Chondrocyte (in vitro differentiated cells): ENCODE measurements at places on chromosomes 11 and 22.
A peak's percentile ranks its signal among the peaks of the same experiment; 100 is the strongest.

DNA sequence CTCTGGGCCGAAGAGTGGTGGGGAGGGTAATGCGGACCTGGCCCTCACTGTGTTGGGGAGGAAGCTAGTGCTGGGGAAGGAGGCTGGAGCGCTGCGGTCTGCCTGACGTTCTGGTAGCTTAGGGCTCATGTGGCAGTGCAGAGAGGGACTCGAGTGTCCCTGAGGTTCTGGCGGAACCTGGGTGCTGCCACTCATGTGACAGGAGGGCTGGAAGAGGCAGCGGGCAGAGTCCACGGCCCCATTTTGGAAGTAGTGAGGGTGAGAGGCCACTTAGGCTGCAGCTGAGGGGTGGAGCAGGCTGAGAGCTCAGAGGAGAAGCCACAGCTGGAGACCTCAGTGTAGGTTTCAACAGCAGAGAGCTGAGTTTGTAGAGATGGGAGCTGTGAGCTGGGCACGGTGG, 16.2 kb upstream of the TRMU start:
- peaks cover 2% of the 10 kb centered on the region for H3K36me3 ChIP-seq
- no peak overlapping the region for H3K27ac ChIP-seq
- H3K4me3 ChIP-seq, result no peak overlapping the region
- no peaks in the 10 kb centered on the region for H3K27me3 ChIP-seq
- peak; percentile 54 for DNase-seq

GRCh38 chr11:72245263-72245816, 1.4 kb upstream of the PHOX2A start:
- no peak overlapping the region for H3K27ac ChIP-seq
- H3K4me3 ChIP-seq, result no peak overlapping the region
- DNase-seq, result no peak
- peaks cover 11% of the 10 kb centered on the region for H3K36me3 ChIP-seq
- H3K4me1 ChIP-seq, result peaks cover 11% of the 10 kb centered on the region
- H3K27me3 ChIP-seq, result peaks cover 28% of the 10 kb centered on the region

- no peaks in the 10 kb centered on the region for H3K4me1 ChIP-seq
- no peaks in the 10 kb centered on the region for H3K36me3 ChIP-seq
- no peak overlapping the region for H3K4me3 ChIP-seq
- H3K27ac ChIP-seq, result no peak overlapping the region
These were observed 43.0 kb upstream of the WT1 start for GRCh38 chr11:32478277-32478731.

GRCh38 chr22:42317691-42318547, 47.5 kb upstream of the TCF20 start:
- no peak overlapping the region for H3K27ac ChIP-seq
- DNase-seq, result no peak
- H3K4me1 ChIP-seq, result peaks cover 31% of the 10 kb centered on the region
- H3K27me3 ChIP-seq, result no peaks in the 10 kb centered on the region
- peaks cover 2% of the 10 kb centered on the region for H3K36me3 ChIP-seq
- no peak overlapping the region for H3K4me3 ChIP-seq

DNA sequence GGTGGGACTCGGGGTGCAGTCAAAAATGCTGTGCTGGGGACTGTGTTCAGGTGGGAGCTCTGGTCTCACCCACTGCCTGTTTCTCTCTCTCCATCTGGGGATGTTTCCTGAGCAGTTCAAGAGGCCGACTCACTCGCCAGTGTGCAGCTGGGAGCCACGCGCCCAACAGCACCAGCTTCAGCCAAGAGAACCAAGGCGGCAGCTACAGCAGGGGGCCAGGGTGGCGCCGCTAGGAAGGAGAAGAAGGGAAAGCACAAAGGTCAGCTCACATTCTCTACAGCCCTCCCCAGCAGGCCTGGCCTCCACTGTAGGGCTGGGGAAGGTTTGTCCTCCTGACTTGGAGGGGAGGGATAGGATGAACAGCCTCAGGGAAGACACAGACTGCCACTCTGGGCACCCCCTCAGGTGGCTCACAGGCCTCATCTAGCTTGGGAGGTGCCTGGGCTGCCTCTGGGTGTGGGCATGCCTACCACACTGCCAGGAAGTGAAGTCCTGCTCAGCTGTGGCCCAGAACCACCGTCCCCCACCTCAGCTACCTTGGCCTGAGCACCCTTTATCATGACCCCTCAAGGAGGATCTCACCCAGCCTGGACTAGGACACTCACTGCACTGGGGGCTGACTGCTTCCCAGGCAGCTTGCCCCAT, 13.0 kb downstream of the TUB start:
- H3K27me3 ChIP-seq, result no peaks in the 10 kb centered on the region
- no peak overlapping the region for H3K27ac ChIP-seq
- DNase-seq, result no peak

DNA sequence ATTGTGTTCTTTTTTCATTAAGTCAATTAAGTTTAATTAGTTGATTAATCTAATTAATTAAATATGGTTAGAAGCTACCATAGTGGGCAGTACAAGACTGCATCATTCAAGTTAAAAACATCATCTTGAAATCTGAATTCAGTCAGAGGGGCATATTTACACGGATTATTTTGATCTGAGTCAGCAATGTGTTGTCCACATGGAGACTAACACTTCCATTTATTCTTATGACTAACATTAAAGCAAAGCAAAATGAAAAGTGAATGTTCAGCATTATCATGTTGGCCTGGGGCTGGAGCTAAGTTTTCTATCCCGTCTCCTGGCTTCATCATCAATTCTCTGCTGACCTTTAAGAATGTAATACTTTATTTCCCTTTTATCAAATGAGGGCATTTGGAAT, 17.3 kb downstream of the FLI1 start:
- peaks cover 1% of the 10 kb centered on the region for H3K36me3 ChIP-seq
- H3K4me3 ChIP-seq, result no peak overlapping the region
- peak overlapping the region; percentile 38 for H3K27ac ChIP-seq

- H3K4me3 ChIP-seq, result no peak overlapping the region
- H3K36me3 ChIP-seq, result no peaks in the 10 kb centered on the region
- no peak for DNase-seq
- peaks cover 7% of the 10 kb centered on the region for H3K27me3 ChIP-seq
- no peak overlapping the region for H3K27ac ChIP-seq
- peaks cover 2% of the 10 kb centered on the region for H3K4me1 ChIP-seq
These were observed 7.4 kb downstream of the SLN start for GRCh38 chr11:107704451-107704850.

- peak; percentile 57 for DNase-seq
- no peak overlapping the region for H3K4me3 ChIP-seq
- H3K4me1 ChIP-seq, result peaks cover 36% of the 10 kb centered on the region
- peak overlapping the region; percentile 85 for H3K27ac ChIP-seq
- peaks cover 4% of the 10 kb centered on the region for H3K27me3 ChIP-seq
- peaks cover 7% of the 10 kb centered on the region for H3K36me3 ChIP-seq
These were observed 68.6 kb downstream of the CDKN1C start for GRCh38 chr11:2816941-2817421.

DNA sequence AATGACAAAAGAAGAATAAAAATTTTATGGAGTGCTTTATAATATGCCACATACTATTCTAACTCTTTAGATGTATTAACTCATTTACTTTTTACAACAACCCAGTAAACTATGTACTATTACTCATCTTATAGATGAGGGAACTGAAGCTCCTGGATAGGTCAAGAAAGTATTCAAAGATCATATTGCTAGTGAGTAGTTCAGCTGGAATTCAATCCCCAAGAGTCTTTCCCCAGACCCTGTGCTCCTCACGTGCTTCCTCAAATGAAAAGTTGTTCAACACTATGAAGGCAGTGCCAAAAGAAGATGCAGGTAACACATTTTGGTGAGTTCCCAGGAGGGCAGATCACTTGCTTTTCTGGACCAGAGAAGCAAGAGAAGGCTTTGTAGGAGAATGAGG, 46.8 kb downstream of the BTG4 start:
- peaks cover 8% of the 10 kb centered on the region for H3K4me1 ChIP-seq
- H3K27ac ChIP-seq, result no peak overlapping the region
- no peak overlapping the region for H3K4me3 ChIP-seq

DNA sequence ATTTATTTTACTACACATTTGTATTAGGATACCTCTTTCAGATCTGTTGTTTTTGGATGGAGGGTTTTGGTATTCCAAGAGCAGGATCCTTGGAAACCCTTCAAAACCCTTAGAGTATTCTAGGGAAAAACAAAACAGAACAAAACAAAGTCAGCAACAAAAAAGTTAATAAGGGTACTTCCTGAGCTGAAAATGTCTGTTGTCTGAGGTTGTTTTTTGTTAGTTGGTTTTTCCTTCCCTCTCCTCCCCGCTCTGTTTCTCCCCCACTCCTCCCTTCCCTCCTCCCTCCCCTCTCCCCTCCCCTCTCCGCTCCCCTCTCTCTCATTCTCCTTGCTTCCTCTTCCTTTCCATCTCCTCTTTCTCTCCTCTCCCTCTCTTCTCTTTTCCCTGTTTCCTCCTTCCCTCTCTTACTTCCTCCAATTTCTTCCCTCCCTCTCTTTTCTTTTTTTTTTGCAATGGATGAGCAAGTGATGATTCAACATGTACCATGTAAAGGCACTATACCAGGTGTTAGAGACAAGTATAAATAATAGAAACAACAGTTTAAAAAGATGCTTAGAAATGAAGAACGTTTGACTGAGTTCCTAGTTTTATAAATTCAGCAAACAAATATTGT, 160.6 kb downstream of the TMEM135 start:
- H3K27me3 ChIP-seq, result no peaks in the 10 kb centered on the region
- H3K4me3 ChIP-seq, result no peak overlapping the region
- peak overlapping the region; percentile 25 for H3K27ac ChIP-seq
- no peak for DNase-seq

GRCh38 chr22:37345863-37346504, 63.7 kb downstream of the CYTH4 start:
- no peaks in the 10 kb centered on the region for H3K36me3 ChIP-seq
- no peak for DNase-seq
- peaks cover 12% of the 10 kb centered on the region for H3K27me3 ChIP-seq
- H3K4me3 ChIP-seq, result no peak overlapping the region
- peaks cover 4% of the 10 kb centered on the region for H3K4me1 ChIP-seq

DNA sequence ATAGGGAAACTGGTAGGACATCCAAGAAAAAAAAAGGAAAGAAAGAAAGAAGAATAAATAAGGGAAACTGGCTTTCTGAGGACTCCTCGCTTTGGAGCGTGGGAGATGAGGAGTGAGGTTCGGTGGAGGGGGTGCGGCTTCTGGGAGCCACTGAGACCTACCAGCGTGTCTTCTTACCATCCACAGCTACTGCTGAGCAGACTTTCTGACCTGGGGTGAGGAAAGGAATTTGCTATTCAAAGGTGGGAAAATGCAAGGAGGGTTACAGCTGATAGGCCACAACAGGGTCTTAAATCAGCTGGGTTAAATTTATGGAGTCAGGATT, 488 bp upstream of the SELENOM start:
- DNase-seq, result no peak
- peak overlapping the region; percentile 92 for H3K4me3 ChIP-seq
- H3K36me3 ChIP-seq, result peaks cover 2% of the 10 kb centered on the region

GRCh38 chr11:75591966-75592365, 29.9 kb downstream of the SERPINH1 start:
- no peaks in the 10 kb centered on the region for H3K27me3 ChIP-seq
- H3K4me1 ChIP-seq, result peaks cover 3% of the 10 kb centered on the region
- no peak overlapping the region for H3K27ac ChIP-seq
- DNase-seq, result no peak
- no peaks in the 10 kb centered on the region for H3K36me3 ChIP-seq

DNA sequence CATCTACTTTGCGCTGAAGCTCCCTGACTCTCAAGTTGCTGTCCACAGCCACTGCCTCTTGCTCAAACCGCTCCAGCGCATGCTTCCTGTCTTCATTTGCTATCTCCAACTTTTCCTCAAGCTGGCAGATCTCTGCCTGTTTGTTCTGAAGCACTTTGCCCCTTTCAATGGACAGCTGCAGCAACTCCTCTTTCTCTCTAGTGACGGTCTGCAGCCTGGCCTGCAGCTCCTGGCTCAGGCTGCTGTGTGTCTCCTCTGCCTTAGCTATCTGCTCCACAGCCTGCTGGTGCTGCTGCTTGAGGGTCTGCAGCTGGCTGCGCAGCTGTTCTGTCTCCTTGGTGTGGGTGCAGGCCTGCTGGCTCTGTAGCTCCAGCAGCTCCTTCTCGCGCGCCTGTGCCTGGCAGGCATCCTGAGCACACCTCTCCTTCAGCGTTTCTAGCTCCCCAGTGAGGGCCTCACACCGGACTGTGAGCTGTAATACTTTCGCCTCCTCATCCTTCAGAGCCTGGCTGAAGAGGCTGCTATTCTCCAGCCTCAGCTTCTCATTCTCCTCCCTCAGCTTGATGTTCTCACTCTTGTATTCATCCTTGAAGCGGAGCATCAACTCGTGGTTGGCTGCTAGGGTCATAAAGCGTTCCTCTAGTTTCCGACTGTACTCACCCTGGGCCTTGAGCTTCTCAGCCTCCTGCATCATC, 723 bp downstream of the CCDC89 start:
- no peak overlapping the region for H3K4me3 ChIP-seq
- H3K27me3 ChIP-seq, result no peaks in the 10 kb centered on the region
- DNase-seq, result no peak
- no peaks in the 10 kb centered on the region for H3K36me3 ChIP-seq
- peaks cover 4% of the 10 kb centered on the region for H3K4me1 ChIP-seq

DNA sequence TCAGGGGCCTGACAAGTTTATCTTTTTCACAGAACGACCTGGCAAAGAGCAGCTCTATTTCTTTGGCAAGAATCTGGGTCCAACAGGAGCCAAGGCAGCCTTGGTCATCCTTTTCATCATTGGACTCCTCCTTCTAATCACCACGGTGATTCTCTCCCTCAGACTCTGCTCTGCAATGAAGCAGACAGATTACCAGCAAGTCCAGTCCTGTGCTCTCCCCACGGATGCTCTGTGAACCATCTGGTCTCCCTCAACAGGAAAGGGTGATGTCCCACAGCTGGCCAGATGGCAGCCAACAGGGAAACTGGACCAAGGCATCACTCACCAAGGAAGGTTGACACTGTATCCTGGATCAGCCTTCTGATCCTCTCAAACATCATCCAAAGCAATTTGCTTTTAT, 17.0 kb upstream of the PANX1 start:
- no peak overlapping the region for H3K27ac ChIP-seq
- H3K4me1 ChIP-seq, result peaks cover 11% of the 10 kb centered on the region
- H3K4me3 ChIP-seq, result no peak overlapping the region
